HepG2 (cell line): ENCODE measurements at places on chromosomes 12 and 14.

DNA sequence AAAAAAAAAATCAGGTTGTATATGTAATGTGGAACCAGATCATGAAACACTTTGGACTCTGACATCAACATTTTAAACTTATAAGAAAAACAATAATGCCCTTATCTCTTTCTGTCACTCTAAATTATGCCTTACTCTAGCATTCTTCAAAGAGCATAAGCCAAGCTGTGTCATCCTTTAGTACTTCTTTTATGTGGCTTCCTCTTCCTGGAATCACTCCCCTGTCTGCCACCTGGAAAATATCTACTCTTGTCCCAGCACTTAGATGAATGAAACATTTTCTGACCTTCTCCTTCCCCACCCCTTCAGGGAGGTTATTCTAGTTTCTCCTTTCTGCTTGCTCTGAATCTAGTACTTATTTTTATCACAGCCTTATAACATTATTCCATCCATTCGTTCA, 101.2 kb downstream of the CNTN1 start:
- no peak for DNase-seq

DNA sequence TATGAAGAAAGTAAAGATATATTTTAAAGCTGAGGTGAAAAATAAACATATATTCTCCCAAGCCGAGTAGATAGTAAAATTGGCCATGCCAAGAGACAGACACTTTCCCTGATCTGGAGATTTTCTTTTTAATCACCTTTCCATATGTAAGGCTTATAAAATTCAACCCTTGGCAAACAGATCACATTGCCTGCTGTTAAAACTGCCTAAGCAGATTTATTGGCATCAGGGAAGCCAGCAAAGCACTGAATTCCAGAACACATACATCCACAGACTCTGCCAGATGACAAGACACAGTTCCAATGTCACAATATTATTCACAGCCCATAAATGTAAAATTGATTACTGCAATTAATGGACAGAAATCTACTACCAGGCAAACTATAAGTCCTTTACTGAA, 78.2 kb upstream of the GARIN2 start:
- DNase-seq = no peak

DNA sequence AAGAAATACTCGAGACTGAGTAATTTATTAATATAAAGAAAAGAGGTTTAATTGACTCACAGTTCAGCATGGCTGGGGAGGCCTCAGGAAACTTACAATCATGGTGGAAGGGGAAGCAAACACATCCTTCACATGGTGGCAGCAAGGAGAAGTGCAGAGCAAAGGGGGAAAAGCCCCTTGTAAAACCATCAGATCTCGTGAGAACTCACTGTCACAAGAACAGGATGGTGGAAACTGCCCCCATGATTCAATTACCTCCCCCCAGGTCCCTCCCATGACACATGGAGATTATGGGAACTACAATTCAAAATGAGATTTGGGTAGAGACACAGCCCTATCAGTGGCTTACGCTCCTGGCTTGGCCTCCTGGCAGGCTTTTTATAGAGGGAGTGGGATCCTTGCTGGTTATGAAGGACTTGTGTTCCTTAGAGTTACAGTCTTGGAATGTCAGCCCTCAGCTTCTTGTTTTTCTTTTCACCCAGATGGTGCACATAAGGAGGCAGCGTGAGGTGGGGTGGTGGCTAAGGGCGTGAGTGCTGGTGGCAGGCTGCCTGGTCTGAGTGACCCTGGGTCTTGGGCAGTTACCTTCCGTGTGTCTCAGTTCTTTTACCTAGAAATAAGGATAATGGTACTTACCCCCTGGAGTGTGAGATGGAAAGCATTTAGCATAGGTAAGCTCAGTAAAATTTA, 25.7 kb downstream of the TRAF3 start:
- no peak for DNase-seq

DNA sequence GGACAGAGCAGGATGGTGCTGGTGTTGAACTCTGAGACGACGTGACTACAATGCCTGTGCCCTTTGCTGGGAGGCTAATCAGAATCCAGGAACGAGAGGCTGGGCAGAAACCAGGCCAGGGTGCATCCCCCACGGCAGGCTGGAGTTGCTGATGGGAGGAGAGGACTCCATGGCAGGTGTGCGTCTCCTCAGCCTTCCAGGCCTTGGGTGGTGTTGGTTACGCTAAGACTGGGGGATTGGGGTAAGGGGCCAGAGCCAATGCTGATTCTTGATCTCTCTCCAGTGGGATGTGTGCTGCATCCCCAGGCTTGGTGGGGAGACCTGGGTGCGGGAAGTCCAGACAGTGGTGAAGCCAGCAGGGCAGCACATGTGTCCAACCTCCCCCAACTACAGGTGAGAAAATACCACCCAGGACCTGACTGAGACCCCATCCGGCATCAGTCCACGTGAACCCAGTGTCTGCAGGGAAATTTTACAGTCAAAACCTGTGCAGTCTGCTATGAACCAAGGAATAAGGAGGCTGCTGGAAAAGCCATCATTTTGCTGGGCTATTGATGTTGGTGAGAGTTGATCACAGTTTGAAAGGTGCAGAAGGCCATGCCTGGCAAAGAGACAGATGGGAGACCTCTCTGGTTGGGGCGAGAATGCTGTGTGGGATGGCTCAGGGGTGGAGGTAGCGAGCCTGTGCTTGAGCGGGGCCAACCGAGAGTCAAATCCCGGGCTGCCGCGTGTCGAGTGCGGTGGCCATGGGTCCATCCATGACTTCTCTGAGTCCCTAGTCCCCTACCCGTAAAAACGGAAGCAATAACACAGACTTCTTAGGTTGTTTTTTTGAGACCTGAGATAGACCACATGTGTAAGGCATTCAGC, 89.8 kb downstream of the NTF3 start:
- DNase-seq = no peak

DNA sequence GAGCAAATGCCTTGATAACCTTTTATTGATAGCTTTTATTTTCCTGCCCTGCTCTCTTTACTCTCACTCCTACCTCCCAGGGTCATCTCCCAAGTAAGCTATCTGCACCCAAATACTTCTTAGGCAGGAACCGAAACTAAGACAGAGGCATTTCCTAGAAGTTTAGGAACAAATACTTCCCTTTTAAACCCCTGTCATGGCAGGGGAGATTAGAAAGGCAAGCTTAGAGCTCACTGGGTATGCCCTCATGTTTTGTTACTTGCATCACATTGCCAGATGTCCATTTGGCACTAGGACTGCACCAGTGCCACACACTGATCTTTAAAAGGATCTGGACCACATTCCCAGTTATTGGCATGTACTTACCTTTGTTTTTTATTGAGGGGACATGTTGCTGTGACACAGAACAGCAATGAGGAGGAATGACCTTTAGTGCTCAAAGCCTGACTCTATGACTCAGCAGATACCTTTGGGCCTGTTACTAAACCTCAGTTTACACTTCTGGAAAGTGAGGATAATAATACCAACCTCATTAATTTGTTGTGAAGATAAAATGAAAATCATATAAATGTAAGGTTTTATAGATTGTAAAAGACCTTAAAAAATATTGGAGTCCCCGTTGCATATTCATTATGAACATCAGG, 40.9 kb upstream of the MBIP start:
- no peak for DNase-seq

DNA sequence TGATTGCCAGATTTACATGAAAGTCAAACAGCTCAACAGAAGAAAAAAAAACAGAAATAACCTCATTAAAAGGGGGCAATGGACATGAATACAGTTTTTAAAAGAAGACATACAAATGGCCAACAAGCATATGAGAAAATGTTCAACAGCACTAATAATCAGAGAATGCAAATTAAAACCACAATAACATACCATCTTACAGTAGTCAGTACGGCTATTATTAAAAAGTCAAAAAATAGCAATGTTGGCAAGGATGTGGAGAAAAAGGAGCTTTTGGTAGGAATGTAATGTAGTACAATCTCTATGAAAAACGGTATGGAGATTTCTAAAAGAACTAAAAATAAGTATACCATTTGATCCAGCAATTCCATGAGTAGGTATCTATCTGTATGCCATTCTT, 272.1 kb downstream of the CEP128 start:
- DNase-seq = no peak

DNA sequence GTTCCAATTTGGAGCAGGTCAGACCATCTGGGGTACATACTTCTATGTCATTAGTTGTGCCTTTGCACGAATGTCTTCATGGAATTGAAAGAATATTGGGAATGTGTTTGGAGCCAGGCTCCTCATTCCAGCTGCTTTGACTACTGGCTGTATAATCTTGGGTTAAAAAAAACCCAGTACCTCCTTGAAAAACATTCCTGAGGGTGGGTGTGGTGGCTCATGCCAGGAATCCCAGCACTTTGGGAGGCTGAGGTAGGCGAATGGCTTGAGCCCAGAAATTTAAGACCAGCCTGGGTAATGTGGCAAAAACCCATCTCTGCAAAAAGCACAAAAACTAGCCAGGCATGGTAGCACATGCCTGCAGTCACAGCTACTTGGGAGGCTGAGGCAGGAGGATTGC, 125.6 kb downstream of the TTC8 start:
- DNase-seq = no peak
